Skin of body (tissue), 3 donors: ENCODE measurements at places on chromosomes 7 and 10. TPM values are rescaled to one million over a fixed set of nuclear protein-coding genes. Genes with fewer than 3 reads are reported as not detected.

- no peak for DNase-seq
Measured at GRCh38 chr7:39195967-39196366, 218.3 kb downstream of the POU6F2 start.

GRCh38 chr7:134255814-134256213 is 60.9 kb downstream of the SLC35B4 start:
- no peak for DNase-seq

DNA sequence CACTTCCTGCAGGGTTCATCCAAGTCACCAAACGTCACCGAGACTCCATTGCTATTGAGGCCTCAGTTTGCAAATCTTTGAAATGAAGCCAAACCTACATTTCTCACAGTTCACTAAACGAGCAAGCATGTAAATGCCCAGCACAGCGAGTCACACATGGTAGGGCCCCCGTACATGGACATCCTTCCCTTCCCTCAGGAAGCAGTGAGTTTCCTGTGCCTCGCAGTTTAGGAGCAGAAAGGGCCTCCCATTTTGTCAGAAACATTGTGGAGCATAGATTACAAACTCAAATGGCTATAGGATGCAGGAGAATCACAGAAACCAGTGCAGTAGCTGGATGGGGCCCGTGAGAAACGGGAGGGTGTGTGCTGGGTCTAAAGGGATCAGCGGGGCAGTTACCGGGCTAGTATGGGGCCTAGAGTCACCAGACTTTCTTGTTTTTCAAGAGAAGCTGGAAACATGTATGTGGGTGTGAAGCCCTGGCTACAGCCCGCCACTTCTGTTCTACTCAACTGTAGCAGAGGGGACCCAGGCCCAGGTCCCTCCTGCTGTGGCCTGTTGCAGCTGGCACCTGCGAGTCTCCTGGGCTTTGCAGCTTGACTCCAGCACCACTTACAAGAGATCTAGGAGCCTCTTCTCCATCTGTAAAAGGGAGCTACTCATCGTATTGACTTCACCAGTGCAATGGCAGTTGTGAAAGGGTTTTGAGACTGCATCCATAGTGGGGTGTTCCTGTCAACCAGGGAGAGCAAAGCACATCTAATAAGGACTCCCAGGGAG is 14.2 kb upstream of the SLC18A3 start:
- DNase-seq = no peak

- no peak for DNase-seq
Measured at GRCh38 chr7:27101957-27102580, 414 bp downstream of the HOXA2 start.

GRCh38 chr10:11018432-11018841 is 765 bp downstream of the CELF2 start:
- no peak for DNase-seq

GRCh38 chr10:82943142-82943541 is 1068.1 kb downstream of the NRG3 start:
- DNase-seq = no peak

- DNase-seq = no peak
Measured at GRCh38 chr7:77819021-77819420, 20.4 kb downstream of the PHTF2 start.

The GGCT gene
- 36.3 TPM for total RNA-seq
